ENCODE measurements at places on chromosomes 13 and 19.

- no peak for DNase-seq
Measured at GRCh38 chr19:51076631-51077213, 6.0 kb downstream of the KLK14 start.

GRCh38 chr13:98172590-98173422 lies 4.3 kb downstream of the RNF113B start:
- no peak for DNase-seq

- no peak for DNase-seq
Measured at GRCh38 chr19:47623921-47624391, 15.0 kb downstream of the BICRA start.

- no peak for DNase-seq
Measured at GRCh38 chr13:111541752-111542529, 221.5 kb downstream of the TEX29 start.

DNA sequence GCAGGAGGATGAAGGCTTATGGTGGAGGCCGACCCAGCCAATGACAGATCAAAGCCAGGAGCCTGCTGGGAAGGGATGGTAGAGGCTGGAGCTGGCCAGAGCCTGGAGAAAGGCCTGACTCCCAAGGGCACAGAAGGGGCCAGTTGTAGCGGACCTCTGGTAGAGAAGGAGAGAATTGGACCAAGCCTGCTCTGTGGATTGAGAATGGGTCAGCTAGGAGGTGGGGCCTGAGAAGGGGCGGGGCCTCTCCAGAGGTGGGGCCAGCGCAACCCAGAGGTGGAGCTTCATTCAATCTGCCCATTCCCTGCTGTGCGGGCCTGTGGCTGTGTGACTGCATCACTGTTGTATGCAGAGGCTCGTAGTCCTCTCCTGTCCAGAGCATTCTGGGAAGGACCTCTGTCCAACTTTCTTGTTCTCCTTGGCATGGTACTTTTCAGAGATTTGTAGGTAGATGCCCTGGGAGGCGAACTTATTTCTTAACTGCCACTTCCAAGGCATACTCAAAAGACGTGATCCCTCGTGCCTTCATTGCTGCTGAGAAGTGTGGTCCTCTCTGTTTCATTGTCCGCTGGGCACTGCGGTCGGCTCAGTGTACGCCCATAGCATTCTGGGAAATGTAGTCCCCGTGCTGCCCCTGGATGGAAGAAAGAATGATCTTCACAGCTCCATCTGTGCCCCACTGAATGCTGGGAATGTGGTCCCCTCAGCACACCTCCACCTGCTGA lies 6.7 kb downstream of the GRIN2D start:
- no peak for DNase-seq

DNA sequence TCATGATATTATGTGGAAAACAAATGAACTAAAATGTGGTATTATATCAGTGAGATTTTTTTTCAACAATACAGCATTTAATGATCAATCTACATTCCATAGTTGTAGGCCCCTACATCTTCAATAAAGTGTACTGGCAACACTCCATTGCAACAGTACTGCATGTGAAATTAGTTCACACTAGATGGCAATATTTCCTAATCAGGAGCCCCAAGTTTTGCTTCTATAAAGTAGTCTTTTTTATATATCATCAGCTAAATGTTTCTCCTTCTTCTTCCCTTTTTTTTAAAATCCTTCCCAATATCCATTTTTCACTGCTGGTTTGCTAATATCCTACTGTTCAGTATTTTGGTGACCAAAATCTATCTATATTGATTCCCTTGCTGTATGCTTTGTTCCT lies 528.3 kb upstream of the ATXN8OS start:
- DNase-seq = no peak

Data from Panc1 (cell line).